ENCODE measurements at places on chromosomes 2 and 18.

DNA sequence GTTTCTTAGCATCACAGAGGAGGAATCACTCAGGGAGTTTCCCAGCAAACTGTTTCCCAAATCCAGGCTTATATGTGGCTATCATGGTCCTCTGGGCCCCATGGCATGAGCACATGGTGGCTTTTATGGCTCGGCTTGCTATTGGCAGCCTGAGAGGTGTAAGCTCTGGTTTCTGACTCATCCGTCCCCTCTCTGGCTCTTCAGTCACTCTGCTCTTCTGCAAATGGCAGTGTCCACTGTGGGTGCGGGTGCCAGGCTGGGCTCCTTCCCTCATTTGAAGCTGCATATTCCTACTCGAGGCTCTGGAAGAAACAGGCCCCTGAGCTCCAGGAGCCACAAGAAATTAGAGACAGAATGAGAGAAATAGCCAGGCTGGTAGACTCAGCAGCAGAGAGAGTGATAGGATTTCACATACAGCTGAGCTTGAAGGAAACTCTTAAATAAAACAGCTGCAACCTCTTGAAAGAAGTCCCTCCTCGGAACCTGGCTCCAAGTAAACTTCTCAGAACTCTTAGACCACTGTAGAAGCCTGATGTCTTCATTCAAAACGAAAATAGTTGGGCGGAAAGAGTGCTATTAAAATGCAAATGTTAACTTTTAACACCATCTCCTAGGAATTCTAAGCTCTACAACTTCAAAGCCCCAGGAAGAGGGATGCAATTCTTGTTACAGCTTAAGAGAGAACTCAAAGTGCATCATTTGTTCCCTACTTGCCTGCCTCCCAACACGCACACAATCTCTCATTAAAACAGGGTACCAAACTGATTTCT, 212.6 kb upstream of the SP5 start:
- no peak for DNase-seq

GRCh38 chr18:72456802-72457201, 87.3 kb downstream of the CBLN2 start:
- no peak for DNase-seq

DNA sequence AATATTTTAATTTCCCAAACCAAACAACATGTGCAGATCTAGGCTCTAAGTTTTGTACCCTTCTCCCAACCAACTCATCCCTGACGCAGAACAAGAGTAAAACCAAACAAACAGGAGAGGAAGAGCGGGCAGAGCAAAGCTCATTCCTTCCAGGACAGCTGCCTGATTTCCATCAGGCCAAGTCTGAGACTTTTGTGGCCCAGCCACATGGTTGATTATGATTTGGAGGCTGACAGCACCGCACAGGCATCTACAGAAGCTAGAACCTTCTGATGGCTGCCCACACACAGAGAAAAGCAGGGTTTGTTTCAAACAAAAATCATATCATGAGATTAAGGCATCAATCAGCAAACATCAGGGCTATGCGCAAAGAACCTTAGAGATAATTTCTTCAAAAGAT, 262.6 kb downstream of the TNS1 start:
- DNase-seq, result no peak

DNA sequence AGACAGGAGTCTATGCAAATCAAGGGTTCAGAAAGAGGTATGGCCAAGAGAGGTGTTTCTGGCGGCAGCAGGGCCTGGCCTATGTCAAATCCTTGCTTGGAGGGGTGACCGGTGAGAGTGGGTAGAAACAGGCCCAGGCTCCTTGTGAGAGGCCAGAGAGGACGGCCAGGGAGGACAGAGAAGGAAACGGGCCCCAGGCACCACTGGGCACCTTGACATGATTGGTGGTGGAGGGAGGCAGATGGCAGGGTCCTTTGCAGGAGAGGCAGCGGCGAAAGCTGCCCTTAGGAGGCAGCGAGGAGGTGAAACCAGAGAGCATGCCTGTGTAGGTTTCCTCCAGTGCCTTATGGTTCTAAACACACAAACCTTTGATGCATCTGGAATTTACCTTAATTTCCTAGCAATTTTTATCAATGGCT, 6.2 kb downstream of the RAMP1 start:
- no peak for DNase-seq

DNA sequence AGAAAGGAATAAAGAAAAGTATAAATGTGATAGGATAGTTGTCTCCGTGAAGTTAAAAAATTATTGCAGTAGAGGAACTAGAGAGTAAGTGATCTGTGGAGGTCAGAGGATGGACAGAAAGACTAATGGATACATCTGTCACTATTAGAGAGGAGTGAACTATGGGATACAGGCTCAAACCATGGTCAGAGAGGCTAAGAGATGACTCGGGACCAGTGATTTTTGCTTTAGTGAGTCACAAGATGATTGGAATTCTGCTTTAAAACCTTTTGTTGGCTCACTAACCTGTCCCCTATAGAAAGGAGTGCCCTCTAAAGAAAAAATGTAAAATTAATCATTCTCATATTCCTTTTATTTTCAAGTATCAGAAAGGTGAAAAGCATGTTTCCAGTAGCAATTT, 30.3 kb downstream of the ALMS1 start:
- DNase-seq, result no peak

DNA sequence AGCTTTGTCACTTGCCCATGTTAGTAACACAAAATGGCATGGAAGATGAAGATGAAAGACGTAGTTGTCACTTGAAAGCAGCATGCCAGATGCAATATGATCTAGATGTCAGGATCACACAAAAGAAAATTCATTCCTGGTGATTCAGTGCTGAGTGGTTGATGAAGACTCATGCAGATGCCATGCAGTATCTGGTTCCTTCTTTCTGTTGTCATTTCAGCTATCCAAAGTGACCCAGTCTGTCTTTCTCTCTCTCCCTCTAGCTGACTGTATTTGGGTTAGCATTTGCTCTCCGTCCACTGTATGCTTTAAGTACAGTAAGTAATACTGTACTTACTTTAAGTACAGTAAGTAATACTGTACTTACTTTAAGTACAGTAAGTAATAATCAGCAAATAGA, 50.4 kb downstream of the TTN start:
- DNase-seq, result no peak

DNA sequence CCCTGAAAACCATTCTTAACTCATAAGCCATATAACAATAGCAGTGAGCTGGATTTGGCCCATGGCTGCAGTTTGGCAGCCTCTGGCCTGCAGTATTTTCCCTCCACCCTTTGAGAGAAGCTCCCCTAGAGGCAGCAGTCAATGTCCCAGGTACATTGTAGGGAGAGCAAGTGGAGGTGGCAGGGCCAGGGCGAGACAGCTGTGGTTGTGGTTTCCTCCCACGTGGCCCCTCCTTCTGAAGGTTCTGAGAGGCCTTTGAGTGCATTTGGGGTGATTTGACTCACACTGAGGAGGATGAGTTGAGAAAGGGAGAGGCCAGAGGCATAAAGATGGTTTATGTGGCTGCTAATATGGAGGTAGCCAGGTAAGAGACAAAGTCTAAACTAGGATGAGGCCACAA, 45.5 kb upstream of the LDAH start:
- DNase-seq, result no peak

DNA sequence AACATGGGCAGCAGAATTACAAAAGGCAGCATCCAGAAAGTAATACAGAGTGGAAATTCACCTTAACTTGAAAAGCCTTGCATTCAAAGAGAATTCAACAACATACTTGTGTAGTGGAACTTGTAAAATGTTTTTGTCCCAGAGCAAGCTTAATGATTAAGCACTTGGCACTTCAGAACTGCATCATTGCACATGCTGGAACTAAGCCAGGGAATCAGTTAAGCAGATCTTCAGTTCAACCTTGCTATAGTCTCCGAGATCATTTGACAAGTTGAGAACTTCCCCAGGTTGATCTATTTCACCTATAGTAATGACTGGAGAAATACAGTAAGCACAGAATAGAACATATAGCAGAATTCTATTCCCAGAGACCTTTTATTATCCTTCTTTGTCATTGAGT, 1337.2 kb upstream of the NXPH2 start:
- DNase-seq, result no peak

DNA sequence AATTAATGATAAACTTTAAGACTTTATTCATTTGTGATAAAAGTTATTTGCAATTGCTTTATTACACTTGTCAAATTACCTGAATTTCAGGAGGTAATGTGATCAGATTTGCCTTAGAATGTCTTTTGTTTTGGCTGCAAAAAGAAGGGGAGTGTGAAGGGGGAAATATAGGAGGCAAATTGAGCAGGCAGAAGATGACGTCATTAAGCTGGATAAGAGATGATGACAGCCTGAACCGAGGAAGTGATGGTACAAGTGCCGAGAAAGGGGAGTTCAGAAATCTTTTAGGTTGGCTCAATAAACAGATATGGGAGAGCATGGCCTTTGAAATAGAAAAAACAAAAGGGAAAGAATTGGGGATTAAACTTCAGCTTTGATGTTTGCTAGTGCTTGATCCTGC, 73.0 kb upstream of the TTN start:
- no peak for DNase-seq

DNA sequence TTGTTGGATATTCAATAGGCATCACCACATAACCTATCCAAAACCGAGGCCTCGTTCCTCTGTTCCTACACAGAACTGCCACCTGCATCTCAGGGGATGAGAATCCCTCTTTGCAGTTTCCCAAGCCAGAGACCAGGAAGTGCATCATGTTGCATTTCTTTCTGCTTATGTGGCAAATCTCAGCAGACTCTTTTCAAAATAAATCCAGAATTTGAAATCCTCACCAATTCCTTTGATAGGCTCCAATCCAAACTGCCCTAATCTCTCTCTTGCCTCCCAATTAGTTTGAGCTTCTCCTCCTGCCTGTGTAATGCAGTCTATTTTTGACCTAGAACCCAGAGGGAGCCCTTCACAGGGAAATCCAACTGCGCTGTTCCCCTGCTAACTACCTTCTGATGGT, 215.5 kb downstream of the RNF144A start:
- no peak for DNase-seq

DNA sequence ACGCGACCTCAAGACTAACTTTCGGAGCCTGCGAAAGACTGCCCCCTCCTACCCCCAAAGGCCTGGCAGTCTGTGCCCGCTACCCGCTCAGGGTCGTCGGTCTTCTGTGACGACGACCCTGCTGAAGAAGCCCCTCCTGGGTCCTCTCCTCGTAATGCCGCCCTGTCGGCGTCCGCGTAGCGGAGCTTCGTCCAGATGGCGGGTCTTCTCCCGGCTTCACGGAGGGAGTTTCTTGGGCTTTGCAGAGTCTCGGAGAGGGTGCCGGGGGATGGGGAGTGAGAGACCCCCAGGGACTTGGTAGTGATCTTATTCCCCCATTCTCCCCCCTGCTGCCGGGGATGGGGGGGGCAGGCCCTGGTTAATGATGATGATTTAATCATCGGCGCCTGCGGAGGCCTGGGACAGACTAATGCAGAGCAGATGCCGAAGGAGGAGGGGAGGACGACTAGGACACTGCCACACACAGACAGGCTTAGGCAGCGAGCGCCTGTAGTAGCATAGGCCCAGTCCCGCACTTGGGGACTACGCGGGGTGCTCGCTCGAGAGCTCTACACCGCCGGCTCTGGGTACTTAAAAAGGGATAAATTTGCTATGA, 528 bp upstream of the PCGF1 start:
- no peak for DNase-seq

GRCh38 chr2:135667045-135667444, 74.6 kb upstream of the UBXN4 start:
- peak; percentile 13 for DNase-seq

DNA sequence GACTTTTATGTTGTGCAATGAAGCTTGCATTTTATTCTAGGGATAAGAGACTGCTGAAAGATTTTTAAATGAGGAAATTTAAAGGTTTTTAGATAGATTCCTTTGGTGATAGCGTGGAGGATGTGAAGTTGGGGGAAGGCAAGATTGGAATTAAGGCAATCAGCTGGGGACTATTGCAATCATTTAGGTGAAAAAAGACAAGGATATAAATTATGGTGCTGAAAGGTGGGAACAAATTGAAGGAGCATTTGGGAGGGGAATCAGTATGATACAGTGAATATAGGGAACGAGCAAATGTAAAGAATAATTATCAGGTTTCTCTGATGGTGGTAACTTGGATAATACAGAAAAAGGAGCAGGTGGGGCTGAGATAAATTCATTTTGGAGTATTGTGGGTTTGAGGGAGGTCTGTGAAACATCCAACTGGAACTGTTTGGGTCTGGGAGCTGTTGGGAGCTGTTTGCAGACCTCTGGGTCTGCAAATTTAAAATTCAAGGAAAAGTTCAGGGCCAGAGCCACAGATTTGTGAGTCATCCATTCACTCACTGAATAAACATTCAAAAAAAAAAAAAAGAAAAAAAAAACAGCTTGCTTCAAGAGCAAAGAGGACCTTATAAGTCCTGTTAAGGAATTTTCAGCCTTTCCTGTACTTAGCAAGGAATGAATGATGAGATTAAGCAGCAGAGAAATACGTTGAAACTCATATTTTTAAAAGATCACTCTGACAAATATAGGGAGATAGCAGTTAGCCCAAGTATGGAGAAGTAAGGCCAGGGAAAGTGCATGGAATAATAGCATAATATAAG, 257.5 kb upstream of the FN1 start:
- no peak for DNase-seq

- peak; percentile 95 for DNase-seq
These were observed 547.1 kb upstream of the ZEB2 start for GRCh38 chr2:145066856-145067548.

GRCh38 chr2:130864830-130865800, 28.4 kb downstream of the ARHGEF4 start:
- no peak for DNase-seq

DNA sequence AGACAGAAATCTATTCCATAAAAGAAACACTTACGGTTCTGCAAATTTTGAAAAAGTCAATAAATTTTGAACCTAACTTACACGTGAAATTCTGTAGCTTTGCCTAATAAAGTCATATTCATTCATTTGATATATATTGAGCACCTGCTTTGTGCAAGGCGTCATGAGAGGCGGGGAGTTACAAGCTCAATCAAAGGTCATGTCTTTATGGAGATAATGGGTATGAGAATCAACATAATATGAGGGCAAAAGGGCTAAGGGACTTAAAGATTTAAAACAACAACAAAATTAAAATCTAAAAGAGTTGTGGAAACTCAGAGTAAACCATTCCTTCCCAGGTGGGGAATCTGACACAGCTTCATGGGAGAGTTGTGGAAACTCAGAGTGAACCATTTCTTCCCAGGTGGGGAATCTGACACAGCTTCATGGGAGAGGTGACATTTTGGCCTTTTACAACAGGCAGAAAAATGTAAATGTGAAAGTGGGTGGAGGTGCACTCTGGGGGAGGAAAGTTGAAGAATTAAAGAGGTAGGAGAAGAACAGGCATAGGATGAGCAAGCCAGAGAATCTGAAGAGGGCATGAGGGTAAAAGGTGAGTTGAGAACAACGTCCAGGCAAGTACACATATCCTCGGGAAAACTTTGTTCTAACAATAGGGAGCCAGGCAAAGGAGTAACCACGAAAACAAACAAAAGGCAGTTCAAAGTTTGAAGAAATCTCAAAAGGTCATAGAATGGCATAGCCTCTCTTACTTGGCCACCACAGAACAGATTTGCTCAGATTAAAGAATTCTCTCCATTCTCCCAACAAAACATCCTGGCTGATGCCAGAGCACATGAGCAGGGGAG, 49.5 kb upstream of the CD226 start:
- DNase-seq, result no peak

Data from globus pallidus (tissue), 1 donor.